ENCODE measurements at places on chromosomes 6 and 20.

- DNase-seq: peak; percentile 18
Observed at GRCh38 chr6:40996591-40997233, 42.3 kb downstream of the UNC5CL start.

DNA sequence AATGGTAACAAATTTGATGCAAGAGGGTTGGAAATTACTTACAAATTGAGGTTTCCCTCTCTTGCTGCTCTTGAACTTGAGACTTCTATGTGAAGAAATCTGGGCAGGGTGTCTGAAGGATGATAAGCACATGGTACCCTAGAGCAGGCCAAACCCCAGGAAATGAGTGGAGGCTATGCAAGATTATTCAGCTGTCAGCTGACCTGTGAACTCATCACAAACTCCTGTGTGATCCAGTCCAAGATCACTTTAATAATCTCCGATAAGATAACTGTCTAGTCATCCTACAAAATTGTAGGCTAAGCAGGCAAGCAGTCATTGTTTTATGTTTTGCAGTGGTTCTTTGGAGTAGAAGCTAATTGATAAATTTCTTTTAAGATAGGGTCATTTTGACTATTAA is 213.1 kb downstream of the BTBD3 start:
- DNase-seq: no peak

DNA sequence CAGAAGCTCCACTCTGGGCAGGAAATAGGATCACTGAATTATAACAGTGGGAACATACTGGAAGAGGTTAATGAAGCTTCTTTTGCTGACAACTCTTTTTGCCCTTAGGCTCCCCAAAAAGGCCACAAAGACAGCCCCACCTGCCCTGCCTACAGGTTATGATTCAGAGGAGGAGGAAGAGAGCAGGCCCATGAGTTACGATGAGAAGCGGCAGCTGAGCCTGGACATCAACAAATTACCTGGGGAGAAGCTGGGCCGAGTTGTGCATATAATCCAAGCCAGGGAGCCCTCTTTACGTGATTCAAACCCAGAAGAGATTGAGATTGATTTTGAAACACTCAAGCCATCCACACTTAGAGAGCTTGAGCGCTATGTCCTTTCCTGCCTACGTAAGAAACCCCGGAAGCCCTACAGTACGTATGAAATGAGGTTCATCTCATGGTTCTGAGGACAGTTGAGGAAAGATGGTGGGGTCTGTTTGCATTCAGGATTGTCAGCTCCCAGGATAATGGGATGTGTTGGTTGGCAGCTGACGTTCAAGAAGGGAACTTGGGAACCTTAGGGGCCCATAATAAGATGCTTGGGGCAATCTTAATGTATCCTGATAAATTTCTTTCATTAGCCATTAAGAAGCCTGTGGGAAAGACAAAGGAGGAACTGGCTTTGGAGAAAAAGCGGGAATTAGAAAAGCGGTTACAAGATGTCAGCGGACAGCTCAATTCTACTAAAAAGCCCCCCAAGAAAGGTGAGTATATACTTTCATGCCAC is 11.5 kb downstream of the BRD2 start:
- no peak for DNase-seq

DNA sequence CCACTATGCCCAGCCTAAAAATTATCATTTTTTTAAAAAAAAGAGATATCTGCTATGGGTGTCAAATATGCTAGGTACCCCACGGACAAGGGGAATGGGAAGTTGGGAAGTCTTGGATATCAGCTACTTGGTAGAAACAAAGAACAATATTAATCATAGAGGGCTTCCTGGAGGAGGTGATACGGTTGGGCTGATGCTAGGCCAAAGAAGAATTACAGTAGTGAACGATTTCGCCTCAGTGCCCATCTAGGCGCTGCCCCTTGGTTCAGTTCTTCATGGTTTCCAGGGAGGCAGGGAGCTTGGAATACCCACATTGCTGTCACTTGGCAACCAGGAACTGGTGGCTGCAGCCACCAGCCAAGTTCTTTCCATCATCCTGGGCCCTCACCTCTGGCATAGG is 5.5 kb upstream of the PSMF1 start:
- no peak for DNase-seq

DNA sequence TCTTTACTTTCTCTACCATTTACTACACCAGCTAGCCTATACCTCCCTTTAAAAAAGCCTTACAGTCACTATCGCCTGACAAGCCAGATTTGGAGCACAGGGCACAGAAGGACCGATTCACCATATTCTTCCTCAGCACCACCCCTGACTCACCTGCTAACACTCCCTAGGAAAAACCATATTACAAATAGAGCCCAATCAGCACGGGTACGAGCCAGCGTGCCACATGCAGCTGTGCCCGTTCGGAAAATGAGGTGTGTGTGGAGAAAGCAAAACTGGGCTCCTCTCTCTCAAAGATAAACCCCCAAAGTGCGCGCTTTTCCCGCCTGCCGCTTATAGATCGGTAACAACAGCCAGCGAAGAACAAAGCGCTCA is 1.2 kb downstream of the SYNCRIP start:
- no peak for DNase-seq

GRCh38 chr20:60977901-60978300 is 274.2 kb upstream of the CDH4 start:
- DNase-seq: no peak

GRCh38 chr20:9110365-9110764 is 41.5 kb downstream of the PLCB4 start:
- peak; percentile 49 for DNase-seq

All from AG10803 (cell line).